ENCODE measurements at places on chromosomes 12 and 14. TPM values are rescaled to one million over a fixed set of nuclear protein-coding genes. Genes with fewer than 3 reads are reported as not detected.

Gene OVCH1
- total RNA-seq, result 1.6 TPM

Gene HOXC10
- total RNA-seq, result 9.2 TPM

Gene DTX1
- total RNA-seq, result 23.3 TPM

GRCh38 chr12:54172168-54172567, 16.6 kb downstream of the SMUG1 start:
- H3K4me1 ChIP-seq, result peaks cover 23% of the 10 kb centered on the region
- H3K27me3 ChIP-seq, result peaks cover 3% of the 10 kb centered on the region
- no peaks in the 10 kb centered on the region for H3K36me3 ChIP-seq

Gene SYNDIG1L
- 4.6 TPM for total RNA-seq

- no peaks in the 10 kb centered on the region for H3K36me3 ChIP-seq
- no peak overlapping the region for H3K4me3 ChIP-seq
- no peaks in the 10 kb centered on the region for H3K27me3 ChIP-seq
- no peaks in the 10 kb centered on the region for H3K4me1 ChIP-seq
- DNase-seq, result no peak
These were observed 340.1 kb downstream of the BCAT1 start for GRCh38 chr12:24608637-24609285.

DNA sequence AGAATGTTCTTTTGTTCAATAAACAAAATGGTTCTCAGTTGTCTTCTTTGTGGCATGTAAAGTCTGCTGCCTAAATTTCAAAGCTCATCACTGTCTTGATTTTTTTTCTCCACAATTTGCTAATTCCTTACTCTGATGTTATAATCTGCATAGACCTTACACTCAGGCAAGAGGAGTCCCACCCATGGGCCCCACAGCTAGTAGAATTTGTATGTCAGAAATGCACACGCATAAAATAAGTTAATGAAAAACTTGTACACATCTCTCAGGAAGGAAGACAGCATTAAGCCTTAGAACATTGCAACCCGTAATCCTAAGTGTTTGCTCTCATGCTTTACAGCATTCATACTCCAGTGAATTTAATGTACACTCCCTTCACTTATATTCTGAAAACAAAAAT, 280.8 kb downstream of the ATXN7L3B start:
- H3K4me1 ChIP-seq, result no peaks in the 10 kb centered on the region
- H3K27me3 ChIP-seq, result no peaks in the 10 kb centered on the region
- no peak for DNase-seq
- no peak overlapping the region for H3K4me3 ChIP-seq

DNA sequence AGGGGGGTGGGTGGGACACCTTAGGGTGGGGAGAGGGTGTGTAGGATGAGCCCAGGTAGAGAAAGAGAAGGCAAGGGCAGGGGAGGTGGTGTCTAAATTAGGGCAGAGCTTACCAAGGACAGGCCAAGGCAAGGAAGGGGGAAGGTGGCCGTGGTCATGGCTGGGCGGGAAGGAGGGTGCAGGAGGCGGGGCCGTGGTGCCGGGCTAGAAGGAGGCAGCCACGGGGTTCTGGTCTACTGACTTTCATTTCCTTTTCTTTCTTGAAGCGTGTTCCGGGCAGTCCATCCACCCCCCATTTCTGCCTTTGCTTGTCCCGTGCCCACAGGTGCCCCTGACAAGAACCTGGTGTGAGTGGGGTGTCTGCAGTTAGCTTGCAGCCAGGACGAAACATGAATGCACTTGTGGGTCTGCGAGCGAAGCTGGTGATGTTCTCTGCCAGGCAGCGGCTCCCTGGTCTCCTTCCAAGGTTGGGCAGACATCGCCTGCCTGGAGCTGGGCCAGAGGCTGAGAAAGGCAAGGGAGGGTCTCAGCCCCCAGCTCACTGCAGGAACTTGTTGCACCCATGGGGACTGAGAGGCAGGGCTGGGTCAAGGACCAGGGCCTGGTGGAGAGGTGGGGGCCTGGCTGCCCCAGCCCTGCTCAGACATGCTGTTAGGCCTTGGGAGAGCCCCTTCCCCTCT, 58.2 kb downstream of the KIF26A start:
- H3K27ac ChIP-seq, result no peak overlapping the region
- H3K36me3 ChIP-seq, result no peaks in the 10 kb centered on the region
- H3K4me3 ChIP-seq, result no peak overlapping the region
- H3K27me3 ChIP-seq, result peaks cover 5% of the 10 kb centered on the region

DNA sequence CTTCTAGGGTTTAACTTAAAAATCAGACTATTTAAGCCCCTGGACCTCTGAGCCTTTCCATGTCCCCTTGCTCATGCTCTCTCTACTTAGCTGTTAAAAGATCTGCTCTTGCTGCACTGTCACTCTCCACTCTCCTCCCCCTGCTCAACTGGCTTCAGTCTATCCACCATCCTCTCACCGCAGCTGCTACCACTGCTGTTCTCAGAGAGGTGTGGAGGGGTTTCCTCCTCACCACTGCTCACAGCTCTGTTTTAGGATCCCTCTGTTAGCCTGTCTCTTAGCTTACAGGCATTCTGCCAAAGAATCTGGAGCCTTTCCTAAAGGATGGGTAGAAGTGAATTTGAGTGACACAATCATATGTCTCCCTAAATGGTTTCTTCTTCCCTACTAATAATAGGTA, 43.7 kb upstream of the ATP2B1 start:
- H3K27me3 ChIP-seq, result no peaks in the 10 kb centered on the region
- no peaks in the 10 kb centered on the region for H3K4me1 ChIP-seq
- DNase-seq, result no peak
- H3K36me3 ChIP-seq, result no peaks in the 10 kb centered on the region
- H3K4me3 ChIP-seq, result no peak overlapping the region

Data from spinal cord (tissue), 10 donors.